Body of pancreas (tissue), 4 donors: ENCODE measurements at places on chromosomes 7 and 10. TPM values are rescaled to one million over a fixed set of nuclear protein-coding genes. Genes with fewer than 3 reads are reported as not detected.
A peak's percentile ranks its signal among the peaks of the same experiment; 100 is the strongest.

The ZDHHC4 gene
- total RNA-seq, result 35.5 TPM

The CRTAC1 gene
- total RNA-seq, result not detected

The LRRC4 gene
- 0.33 TPM for total RNA-seq

The RAPGEF5 gene
- 68.0 TPM for total RNA-seq

The C7orf33 gene
- total RNA-seq, result not detected

The DYNC1I1 gene
- total RNA-seq, result 1.3 TPM

The JCAD gene
- total RNA-seq, result 15.3 TPM

The MOGAT3 gene
- not detected for total RNA-seq

The PKD1L1 gene
- total RNA-seq, result 4.0 TPM

The KIAA1549 gene
- total RNA-seq, result 5.3 TPM

The CELF2 gene
- 11.2 TPM for total RNA-seq

The NPFFR1 gene
- not detected for total RNA-seq

The SFMBT2 gene
- 3.4 TPM for total RNA-seq

The IFIT1 gene
- 7.0 TPM for total RNA-seq

The OLAH gene
- total RNA-seq, result not detected

The VWDE gene
- total RNA-seq, result 1.6 TPM

The ABCB1 gene
- 3.9 TPM for total RNA-seq

GRCh38 chr7:158237672-158238335 lies 349.8 kb downstream of the PTPRN2 start:
- no peak overlapping the region for H3K27ac ChIP-seq
- no peaks in the 10 kb centered on the region for H3K36me3 ChIP-seq
- DNase-seq, result no peak
- H3K27me3 ChIP-seq, result no peaks in the 10 kb centered on the region
- no peak overlapping the region for H3K4me3 ChIP-seq

- DNase-seq, result no peak
- H3K4me1 ChIP-seq, result peaks cover 29% of the 10 kb centered on the region
- no peaks in the 10 kb centered on the region for H3K27me3 ChIP-seq
- H3K27ac ChIP-seq, result no peak overlapping the region
- H3K4me3 ChIP-seq, result no peak overlapping the region
These were observed 22.3 kb downstream of the ZNF783 start for GRCh38 chr7:149284343-149284742.

DNA sequence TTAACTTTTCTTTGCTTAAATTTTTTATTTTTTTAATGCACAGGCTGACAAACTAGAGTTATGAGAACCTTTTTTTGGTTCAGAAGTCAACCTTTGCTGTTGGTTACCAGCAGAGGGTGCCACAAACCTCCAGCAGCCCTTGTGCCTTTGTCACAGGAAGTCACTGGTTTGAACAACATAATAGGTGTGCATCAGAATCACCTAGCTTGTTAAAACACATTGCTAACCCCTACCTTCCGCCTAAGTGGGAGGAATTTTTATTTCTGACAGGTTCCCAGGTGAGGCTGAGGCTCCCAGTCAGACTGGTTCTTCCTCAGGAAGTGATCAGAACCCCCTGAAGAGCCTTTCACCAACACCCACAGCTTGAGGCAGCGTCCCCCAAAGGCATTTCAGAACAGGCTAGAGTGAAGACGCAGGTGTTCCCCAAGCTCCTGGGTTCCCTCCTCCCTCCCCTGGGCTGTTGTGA lies 22.6 kb upstream of the VDAC2 start:
- no peaks in the 10 kb centered on the region for H3K27me3 ChIP-seq
- DNase-seq, result peak; percentile 71
- no peaks in the 10 kb centered on the region for H3K36me3 ChIP-seq
- H3K4me3 ChIP-seq, result no peak overlapping the region
- H3K27ac ChIP-seq, result peak overlapping the region; percentile 65

GRCh38 chr7:29866490-29866930 lies 60.2 kb downstream of the WIPF3 start:
- H3K4me3 ChIP-seq, result no peak overlapping the region
- no peak overlapping the region for H3K27ac ChIP-seq
- no peaks in the 10 kb centered on the region for H3K27me3 ChIP-seq
- H3K4me1 ChIP-seq, result peaks cover 16% of the 10 kb centered on the region

GRCh38 chr10:45063591-45064231 lies 63.0 kb downstream of the ZNF22 start:
- no peaks in the 10 kb centered on the region for H3K36me3 ChIP-seq
- peak; percentile 16 for DNase-seq
- no peaks in the 10 kb centered on the region for H3K4me1 ChIP-seq
- no peaks in the 10 kb centered on the region for H3K27me3 ChIP-seq
- no peak overlapping the region for H3K4me3 ChIP-seq

GRCh38 chr10:101961591-101962498 lies 94.1 kb downstream of the ARMH3 start:
- DNase-seq, result peak; percentile 61
- H3K36me3 ChIP-seq, result no peaks in the 10 kb centered on the region
- peak overlapping the region; percentile 28 for H3K27ac ChIP-seq
- H3K4me1 ChIP-seq, result peaks cover 29% of the 10 kb centered on the region
- no peak overlapping the region for H3K4me3 ChIP-seq

DNA sequence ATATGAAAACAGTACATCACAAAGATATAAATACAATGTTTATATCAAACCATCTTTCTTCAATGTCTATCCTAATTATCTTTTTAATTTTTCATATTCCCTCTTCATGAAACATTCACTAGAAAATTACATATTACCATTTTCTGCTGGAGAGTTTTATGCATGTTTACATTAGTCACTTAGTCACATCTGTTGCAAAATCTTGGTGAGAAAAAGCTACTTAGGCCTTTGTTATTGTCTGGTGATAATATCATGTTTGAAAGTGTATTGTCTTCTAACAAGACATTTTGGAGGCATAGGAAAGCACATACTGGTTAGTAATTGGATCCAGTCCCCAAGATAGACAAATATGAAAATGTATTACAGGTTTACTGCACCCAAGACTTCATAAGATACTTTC lies 163.6 kb downstream of the GNAI1 start:
- no peaks in the 10 kb centered on the region for H3K4me1 ChIP-seq
- H3K27me3 ChIP-seq, result no peaks in the 10 kb centered on the region
- no peak overlapping the region for H3K4me3 ChIP-seq
- no peak overlapping the region for H3K27ac ChIP-seq
- no peaks in the 10 kb centered on the region for H3K36me3 ChIP-seq

DNA sequence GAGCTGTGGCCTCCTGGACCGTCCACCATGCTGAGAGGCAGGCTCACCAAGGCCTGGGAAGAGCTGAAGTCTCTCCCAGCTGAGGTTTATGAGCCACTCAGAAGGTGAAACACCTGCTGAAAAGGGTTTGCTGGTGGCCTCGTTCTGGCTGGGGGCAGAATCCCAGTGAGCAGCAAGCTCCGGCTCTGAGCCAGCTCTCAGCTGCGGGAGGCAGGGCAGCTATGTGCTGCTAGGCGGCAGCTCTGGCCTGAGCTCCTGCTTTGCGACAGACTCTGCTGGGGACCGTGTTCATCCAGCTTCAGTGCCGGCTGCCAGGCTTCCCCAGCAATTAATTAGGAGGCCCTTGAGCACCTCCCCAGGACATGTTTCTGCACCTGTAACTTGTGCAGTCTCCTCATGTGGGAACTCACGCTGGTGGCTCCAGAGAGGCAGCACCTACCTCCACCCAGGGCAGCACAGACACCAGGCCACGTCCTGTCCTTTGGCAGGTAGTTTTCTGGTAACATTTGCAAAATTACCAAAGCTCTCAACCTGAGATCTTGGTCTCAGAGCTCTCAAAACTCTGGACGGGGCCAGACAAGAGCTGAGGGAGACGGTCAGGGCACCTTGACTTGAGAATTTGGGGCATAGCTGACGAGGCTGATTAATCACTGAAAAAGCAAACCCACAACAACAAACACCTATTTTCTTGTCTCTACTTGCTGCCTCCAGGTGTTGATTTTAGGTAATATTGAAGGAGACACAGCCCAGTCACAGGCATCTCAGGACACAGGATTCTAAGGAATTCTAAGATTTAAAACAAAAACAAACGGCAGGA lies 185.0 kb downstream of the TCERG1L start:
- peak overlapping the region; percentile 28 for H3K27ac ChIP-seq
- no peaks in the 10 kb centered on the region for H3K27me3 ChIP-seq
- no peak overlapping the region for H3K4me3 ChIP-seq

- H3K4me3 ChIP-seq, result no peak overlapping the region
These were observed 447.8 kb upstream of the C7orf33 start for GRCh38 chr7:148142660-148143248.

GRCh38 chr10:51879238-51879637 lies 179.8 kb upstream of the CSTF2T start:
- no peaks in the 10 kb centered on the region for H3K27me3 ChIP-seq
- no peak overlapping the region for H3K4me3 ChIP-seq

DNA sequence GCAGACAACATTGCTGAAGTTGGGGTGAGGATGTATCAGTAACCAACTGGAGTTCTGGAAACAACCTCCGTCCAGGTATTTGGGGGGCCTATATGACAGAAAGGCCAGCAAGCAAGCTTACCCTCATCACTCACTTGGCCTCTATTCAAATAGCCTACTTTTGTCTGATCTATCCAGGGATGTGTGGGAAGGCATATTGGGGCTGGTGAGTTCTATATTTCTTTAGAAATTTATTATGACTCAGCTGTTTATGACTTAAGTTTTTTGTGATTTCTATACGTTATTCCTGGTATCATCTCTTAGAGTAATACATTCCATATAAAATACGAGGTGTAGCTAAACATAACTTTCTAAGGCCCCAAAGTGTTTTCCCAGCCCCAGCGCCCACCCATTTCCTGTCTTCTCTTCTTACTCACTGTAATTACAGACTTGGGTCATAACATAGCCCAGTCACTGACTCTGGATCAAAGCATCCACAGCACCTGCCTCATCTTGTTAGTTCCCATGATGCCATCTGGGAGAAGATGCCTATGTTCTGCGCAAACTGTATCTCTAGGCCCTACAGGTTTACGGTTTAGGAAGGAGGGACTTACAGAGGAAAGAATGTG lies 18.1 kb downstream of the GARS1 start:
- peaks cover 7% of the 10 kb centered on the region for H3K4me1 ChIP-seq
- H3K27me3 ChIP-seq, result no peaks in the 10 kb centered on the region
- H3K36me3 ChIP-seq, result peaks cover 12% of the 10 kb centered on the region
- no peak for DNase-seq

- H3K4me3 ChIP-seq, result no peak overlapping the region
- no peaks in the 10 kb centered on the region for H3K4me1 ChIP-seq
- H3K27ac ChIP-seq, result no peak overlapping the region
- H3K27me3 ChIP-seq, result no peaks in the 10 kb centered on the region
These were observed 29.4 kb upstream of the RAPGEF5 start for GRCh38 chr7:22386206-22386858.

GRCh38 chr10:100847440-100847839 lies 65.3 kb upstream of the SLF2 start:
- H3K4me1 ChIP-seq, result no peaks in the 10 kb centered on the region
- no peak overlapping the region for H3K27ac ChIP-seq
- H3K36me3 ChIP-seq, result no peaks in the 10 kb centered on the region
- no peak overlapping the region for H3K4me3 ChIP-seq
- no peak for DNase-seq

- H3K27me3 ChIP-seq, result no peaks in the 10 kb centered on the region
- no peak overlapping the region for H3K27ac ChIP-seq
- H3K4me1 ChIP-seq, result no peaks in the 10 kb centered on the region
- DNase-seq, result no peak
These were observed 1.2 kb downstream of the FAM180A start for GRCh38 chr7:135747366-135747765.

GRCh38 chr10:5906651-5907050 lies 16.6 kb downstream of the FBH1 start:
- no peak overlapping the region for H3K27ac ChIP-seq
- H3K4me3 ChIP-seq, result no peak overlapping the region
- H3K27me3 ChIP-seq, result no peaks in the 10 kb centered on the region
- peaks cover 25% of the 10 kb centered on the region for H3K36me3 ChIP-seq
- DNase-seq, result no peak

- no peaks in the 10 kb centered on the region for H3K27me3 ChIP-seq
- no peak for DNase-seq
- no peaks in the 10 kb centered on the region for H3K4me1 ChIP-seq
- no peak overlapping the region for H3K4me3 ChIP-seq
- no peak overlapping the region for H3K27ac ChIP-seq
These were observed 32.9 kb upstream of the CCDC71L start for GRCh38 chr7:106693677-106694353.

- H3K36me3 ChIP-seq, result no peaks in the 10 kb centered on the region
- H3K27me3 ChIP-seq, result no peaks in the 10 kb centered on the region
- H3K4me1 ChIP-seq, result no peaks in the 10 kb centered on the region
- no peak overlapping the region for H3K27ac ChIP-seq
These were observed 142.2 kb upstream of the HDAC9 start for GRCh38 chr7:18353339-18353738.

DNA sequence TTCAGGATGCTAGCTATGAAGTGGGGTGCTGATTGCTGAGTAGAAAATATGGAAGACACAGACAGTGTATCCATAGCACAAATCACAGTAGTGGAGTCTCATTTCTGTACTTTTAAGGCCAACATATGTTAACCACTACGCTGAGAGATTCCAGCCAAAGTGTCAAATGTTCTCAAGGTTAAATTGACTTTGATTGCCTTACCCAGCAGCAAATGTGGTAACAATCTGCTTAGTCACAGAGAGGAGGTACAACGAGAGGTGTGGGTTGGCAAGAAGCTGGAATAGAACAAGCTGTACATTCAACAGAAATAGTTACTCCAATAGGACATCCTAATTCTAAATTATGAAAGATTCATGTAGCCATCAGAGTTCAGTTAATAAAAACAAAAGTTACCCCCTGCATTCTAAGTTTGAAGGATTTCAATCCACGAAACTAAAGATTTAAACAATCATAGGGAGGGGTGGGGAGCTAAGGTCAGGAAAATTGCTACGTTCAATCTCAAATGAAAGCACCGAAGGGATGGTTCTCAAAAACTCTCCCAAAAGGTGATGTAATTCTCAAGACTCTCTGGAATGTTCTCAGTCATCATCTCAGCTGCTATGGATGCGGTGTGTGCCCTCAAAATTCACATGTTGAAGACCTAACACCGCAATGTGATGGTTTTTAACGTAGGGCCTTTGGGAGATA lies 137.0 kb downstream of the ETV1 start:
- no peak overlapping the region for H3K27ac ChIP-seq
- DNase-seq, result no peak
- no peaks in the 10 kb centered on the region for H3K36me3 ChIP-seq
- H3K4me1 ChIP-seq, result no peaks in the 10 kb centered on the region
- no peak overlapping the region for H3K4me3 ChIP-seq

GRCh38 chr7:107718456-107719193 lies 25.3 kb upstream of the CBLL1 start:
- DNase-seq, result no peak
- no peaks in the 10 kb centered on the region for H3K27me3 ChIP-seq
- H3K36me3 ChIP-seq, result no peaks in the 10 kb centered on the region

DNA sequence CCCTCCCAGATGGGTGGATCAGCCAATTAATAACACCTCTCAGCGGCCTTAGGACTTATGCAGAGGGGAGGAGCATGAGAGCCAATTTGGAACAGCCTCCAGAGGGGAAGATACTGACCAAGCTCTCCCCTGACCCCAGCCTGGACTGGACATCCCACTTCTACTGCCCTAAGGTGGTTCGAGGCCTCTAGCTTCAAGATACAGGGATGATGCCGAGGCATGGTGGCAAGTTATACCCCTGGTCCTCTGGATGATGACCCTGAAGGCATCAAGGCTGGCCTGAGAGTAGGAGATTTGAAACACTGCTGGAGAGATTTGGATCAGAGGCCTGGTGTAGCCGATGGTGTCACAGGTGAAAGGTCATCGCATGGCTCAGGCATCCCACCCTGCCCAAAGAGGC lies 3.2 kb downstream of the CDH23 start:
- H3K4me3 ChIP-seq, result no peak overlapping the region
- H3K27ac ChIP-seq, result no peak overlapping the region
- no peaks in the 10 kb centered on the region for H3K36me3 ChIP-seq
- H3K4me1 ChIP-seq, result peaks cover 15% of the 10 kb centered on the region
- no peaks in the 10 kb centered on the region for H3K27me3 ChIP-seq
- DNase-seq, result no peak
